ENCODE measurements at places on chromosomes 13 and 19.
A peak's percentile ranks its signal among the peaks of the same experiment; 100 is the strongest.

GRCh38 chr19:4969292-4969771 lies 419 bp downstream of the KDM4B start:
- no peak for DNase-seq

DNA sequence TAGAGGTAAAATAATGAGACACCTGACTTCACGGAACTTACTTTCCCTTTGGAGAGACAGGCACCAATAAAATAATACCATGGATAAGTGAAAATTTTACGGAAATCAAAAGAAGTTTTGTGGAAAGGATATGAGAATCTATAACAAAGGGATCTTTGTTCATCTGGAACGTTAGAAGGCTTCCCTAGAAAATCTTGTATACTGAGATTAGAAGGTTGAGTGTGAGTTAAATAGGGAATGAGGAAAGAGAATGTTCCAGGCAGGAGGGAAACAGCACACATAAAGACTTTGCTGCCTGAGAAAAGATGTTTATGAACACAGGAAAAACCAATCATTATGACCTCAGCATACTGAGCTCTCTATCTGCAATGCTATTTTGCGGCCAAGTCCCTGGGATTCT lies 19.6 kb upstream of the RAP2A start:
- no peak for DNase-seq

DNA sequence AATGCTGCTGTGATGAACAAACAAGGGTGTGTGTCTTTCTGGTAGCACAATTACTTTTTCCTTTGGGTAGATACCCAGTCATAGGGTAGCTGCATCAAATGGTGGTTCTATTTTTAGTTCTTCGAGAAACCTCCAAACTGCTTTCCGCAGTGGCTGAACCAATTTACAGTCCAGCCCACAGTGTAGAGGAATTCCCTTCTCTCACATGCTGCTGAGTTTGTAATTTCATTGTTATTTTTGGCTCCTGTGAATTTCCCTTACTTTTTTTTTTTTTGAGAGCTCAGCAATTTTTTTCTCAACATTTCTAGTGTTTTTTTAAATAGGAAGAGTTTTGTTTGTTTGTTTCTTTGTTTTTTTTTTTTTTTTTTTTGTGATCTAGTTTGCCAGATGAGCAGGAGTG lies 37.5 kb upstream of the ADGRE1 start:
- no peak for DNase-seq

GRCh38 chr19:31276831-31277230 lies 72.4 kb downstream of the TSHZ3 start:
- no peak for DNase-seq

GRCh38 chr13:102571075-102571474 lies 25.7 kb upstream of the TPP2 start:
- DNase-seq, result no peak

- peak; percentile 60 for DNase-seq
These were observed 1.0 kb downstream of the CLPP start for GRCh38 chr19:6362351-6362801.

DNA sequence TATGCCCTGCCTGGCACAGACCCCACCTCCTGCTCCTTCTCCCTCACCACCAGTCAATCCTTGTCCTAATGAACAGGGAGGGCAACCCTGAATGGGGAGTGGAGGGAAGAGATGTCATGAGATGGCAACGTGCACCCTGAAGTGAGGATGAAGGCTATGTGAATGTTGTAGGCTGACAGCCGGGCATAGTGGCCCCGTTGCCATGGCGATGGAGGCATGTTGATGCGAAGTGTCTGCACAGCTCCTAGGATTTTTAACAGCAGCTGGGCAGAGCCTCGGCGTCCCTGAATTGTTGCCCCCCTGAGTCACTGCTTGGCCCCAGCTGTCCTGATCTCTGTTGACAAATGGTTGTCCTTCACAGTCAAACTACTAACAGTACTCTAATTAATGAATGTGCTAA lies 4.8 kb upstream of the ALOX5AP start:
- DNase-seq, result no peak

- no peak for DNase-seq
These were observed 4.8 kb upstream of the ANGPTL8 start for GRCh38 chr19:11234486-11235075.

- no peak for DNase-seq
These were observed 135.6 kb downstream of the NUFIP1 start for GRCh38 chr13:44853641-44854040.
